ENCODE measurements at places on chromosomes 3 and 15.

DNA sequence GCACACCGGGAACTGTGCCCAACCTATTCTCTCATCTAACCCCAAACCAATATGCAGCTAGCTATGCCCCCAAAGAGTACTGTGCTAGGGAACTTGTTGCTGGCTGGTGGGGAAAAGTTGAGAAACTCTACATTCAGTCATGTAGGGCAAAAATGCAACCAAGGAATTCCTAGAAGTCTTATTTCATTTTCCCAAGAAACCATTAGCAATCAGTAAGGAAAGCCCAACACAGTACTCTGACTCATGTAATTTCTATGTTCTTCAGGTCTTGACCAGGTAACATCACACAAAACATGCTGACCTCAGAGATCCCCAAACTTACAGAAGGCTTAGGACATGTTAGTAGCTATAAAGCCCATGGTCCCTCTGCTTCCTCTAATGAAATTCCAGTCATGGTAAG is 52.1 kb downstream of the TASOR start:
- no peak for DNase-seq

DNA sequence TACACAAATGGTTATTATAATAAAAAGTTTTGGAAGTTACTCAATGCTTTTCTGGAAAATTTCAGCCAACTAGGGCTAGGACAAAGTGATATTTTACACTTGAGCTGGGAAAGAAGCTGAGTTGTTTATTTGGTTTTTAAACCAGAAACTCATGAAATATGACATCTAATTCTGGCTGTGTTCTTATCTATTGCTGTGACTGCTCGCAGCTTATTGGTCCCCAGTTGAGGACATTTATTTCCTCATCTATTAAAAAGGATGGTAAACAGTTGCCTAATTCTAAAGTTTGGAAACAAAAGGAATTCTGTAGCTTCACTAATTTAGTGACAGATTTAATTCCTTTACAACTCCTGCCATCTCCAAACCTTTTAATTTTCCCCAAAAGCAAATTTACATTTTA is 487.6 kb upstream of the IL12A start:
- no peak for DNase-seq

GRCh38 chr15:55977231-55977630 is 16.2 kb downstream of the NEDD4 start:
- no peak for DNase-seq

DNA sequence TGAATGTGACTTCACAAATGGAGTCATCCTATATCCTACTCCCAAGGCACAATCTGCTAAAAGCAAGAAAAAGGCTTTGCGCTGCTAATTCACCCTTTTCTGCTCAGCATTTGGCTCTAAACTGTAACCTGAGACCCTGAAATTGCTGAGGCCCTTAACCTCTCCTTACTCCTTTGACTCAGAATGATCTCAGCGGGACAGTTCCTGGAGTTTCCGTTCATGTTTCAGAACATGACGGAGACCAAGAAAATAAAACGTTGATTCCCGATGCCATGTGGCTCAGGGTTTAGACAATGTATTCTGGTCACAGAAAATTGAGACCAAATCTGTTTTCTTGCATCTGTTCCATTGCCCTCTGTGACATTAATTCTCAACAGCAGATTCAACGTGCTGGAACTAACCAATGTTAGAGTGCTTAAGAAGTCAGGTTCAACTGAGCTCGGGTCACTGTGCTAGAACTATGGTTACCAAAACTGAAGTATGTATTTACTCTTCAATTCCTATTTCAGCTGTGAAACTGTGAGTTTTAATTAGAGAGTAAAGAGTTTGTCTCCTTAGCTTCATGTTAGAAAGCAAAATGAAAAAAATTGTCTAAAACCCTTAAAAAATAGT is 45.4 kb upstream of the TMC3 start:
- peak; percentile 80 for DNase-seq

GRCh38 chr3:186003610-186004009 is 65.8 kb upstream of the TRA2B start:
- no peak for DNase-seq

DNA sequence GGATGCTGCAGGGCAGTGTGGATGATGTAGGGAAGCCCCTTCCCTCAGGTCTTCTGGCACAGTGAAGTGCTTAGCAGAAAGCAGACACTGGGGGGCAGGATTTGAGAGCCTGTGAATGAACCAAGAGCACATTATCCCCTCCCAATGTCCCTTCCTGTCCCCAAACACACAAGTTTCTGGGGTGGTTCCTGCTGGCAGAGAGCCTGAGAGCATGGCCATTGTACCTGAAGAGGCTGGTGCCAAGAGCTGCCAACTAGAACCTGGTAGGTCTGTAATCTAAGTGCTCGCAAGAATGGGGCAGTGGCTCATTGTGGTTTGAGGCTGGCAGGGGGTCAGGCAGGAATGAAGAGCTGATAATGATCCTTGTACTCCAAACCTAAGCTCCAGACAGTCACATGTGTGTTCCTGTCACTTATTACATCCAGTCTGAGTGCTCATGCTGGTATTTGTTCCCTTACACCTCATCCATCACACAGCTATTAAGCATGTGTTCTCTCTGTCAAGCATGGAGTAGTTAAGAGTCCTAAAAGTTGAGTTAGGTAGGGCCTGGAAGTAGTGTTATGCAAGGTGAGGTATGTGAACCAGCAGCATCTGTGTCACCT is 6.7 kb upstream of the CCR1 start:
- DNase-seq: no peak

DNA sequence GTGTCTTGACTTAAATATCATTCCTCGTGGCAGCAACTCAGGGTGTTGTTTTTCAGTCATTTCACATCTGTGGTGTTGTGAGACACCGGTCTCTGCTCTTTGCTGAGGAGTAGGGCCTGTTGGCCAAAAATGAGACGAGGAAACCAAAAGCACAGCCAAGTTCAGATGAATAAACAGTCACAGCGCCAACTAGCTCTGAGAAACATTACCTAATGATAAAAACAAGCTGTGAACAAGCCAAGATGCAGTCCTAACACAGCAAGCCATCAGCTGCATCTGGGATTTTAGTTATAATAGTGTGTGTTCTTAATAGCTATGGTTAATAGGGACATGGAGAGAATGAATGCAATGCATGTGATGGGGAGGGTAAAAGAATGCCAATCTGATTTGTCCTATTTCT is 843.4 kb upstream of the DPPA4 start:
- DNase-seq: peak; percentile 13

- DNase-seq: no peak
Measured at GRCh38 chr3:20984594-20985205, 766.3 kb downstream of the ZNF385D start.

GRCh38 chr3:71752831-71753700 is 589 bp upstream of the GPR27 start:
- no peak for DNase-seq

DNA sequence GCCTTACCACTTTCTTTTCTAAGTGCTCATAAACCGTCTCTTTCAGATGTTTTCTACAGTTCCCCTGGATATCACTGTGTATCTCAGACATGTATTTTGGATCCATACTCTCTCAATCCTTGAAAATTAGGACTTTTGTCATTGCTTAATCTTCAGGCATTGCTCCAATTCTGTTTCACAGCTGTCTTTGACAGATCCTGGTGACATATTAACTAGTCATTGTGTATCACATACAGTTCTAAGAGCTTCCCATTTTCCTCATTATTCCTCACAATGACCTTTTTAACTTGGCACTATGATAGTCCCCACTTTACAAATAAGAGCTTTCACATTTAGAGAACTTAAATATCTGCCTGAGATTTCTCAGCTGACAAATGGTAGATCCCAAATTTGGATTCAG is 151.7 kb downstream of the CLSTN2 start:
- no peak for DNase-seq

GRCh38 chr3:14688525-14688924 is 13.6 kb downstream of the C3orf20 start:
- no peak for DNase-seq

DNA sequence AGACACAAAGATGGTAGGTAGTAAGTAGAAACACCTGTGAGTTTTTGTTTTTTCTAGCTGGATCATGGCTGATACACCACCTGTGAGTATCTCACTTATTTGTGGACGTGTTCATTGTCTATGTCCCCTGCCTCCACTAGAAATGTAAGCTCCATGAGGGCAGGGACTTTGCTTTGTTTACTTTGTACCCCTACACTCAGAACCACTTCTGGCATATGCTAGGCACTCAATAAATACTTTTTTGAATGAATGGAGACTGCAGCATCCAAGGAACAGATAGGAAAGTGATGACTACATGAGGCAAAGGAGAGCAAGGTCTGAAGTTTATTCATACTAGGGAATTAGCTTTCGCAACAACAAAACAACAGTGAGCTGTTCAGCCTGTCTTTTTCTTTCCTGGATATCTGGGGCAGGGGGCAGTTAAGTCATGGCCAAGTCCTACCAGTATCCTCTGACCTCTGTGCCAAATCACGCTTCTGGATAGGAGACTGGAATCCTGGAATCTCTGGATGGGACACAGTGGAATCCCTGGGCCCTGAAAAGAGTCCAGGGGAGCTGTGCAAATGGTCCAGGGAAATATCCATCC is 11.6 kb upstream of the EPB42 start:
- DNase-seq: no peak

DNA sequence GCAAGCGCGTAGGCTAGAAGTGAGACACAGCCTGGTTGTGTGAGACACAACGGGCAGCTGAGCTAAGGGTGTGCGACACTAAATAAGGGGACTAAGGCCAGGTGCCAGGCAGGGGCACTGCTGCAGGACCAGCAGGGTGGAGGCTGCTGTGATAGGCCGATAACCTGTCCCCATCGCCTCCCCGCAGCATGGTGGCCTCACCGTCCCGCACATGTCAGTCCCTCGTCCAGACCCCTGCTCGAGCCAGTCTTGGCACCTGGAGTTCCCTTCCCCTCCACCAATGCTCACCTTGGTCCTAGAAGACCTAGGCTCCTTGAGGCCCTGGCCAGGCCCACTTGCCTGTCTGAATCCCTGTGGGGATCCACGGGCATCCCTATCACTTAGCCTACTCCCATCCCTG is 96.1 kb downstream of the HMG20A start:
- no peak for DNase-seq

- no peak for DNase-seq
Measured at GRCh38 chr15:23797747-23798446, 110.8 kb upstream of the NDN start.

GRCh38 chr3:20401253-20401652 is 215.2 kb upstream of the SGO1 start:
- DNase-seq: peak; percentile 69

DNA sequence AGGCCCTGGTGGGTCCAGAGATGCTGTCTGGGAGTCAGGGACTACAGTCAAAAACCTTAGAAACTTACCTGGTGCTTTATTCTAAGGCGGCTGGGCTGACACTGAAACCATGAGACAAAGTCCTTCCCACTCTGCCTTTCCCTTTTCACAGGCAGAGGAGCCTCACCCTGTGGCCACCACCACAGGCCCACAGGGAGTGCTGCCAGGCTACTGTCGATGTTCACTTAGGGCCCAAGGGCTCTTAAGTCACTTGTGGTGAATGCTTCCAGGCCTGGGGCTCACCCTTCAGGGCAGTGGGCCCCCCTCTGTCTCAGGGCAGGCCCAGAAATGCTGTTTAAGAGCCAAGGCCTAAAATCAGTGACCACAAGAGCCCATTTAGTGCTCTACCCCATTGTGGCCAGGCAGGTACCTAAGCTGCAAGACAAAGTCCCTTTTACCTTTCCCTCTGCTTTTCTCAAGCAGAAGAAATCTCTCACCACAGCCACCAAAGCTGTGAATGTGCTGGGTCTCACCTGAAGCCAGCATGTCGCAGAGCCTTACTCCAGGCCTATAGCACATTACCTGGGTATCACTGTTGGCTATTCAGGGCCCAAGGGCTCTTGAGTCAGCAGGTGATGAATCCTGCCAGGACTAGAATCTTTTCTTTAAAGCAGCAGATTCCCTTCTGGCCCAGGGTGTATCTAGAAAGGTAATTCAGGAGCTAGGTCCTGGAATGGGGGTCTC is 39.5 kb upstream of the GOLGA6B start:
- no peak for DNase-seq

GRCh38 chr15:78680431-78681075 is 39.5 kb upstream of the CHRNB4 start:
- no peak for DNase-seq

DNA sequence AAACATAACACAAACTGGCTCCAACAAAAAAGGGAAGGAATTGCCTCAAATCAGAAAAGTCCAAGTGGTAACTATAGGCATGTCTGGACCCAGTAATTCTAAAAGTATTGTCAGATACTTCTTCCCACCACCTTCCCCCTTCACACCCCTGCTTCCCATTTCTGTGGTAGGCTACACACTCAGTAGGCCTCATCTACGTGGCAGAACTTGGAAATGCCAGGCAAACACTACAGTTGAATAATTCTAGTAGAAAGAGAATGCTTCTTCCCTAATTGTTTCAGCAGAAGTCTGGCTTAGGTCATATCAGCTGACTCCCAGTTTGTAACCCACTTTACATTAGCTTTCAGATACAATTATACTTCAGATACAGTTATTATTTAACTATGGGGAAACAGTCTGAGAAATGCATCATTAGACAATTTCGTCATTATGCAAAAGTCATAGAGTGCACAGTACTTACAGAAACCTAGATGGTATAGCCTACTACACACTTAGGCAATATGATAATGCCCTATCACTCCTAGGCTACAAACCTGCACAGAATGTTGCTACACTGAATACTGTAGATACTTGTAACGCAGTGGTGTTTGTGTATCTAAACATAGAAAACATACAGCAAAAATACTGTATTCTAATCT is 6.4 kb downstream of the SETMAR start:
- no peak for DNase-seq

- no peak for DNase-seq
Measured at GRCh38 chr3:24850245-24850644, 355.6 kb upstream of the THRB start.

DNA sequence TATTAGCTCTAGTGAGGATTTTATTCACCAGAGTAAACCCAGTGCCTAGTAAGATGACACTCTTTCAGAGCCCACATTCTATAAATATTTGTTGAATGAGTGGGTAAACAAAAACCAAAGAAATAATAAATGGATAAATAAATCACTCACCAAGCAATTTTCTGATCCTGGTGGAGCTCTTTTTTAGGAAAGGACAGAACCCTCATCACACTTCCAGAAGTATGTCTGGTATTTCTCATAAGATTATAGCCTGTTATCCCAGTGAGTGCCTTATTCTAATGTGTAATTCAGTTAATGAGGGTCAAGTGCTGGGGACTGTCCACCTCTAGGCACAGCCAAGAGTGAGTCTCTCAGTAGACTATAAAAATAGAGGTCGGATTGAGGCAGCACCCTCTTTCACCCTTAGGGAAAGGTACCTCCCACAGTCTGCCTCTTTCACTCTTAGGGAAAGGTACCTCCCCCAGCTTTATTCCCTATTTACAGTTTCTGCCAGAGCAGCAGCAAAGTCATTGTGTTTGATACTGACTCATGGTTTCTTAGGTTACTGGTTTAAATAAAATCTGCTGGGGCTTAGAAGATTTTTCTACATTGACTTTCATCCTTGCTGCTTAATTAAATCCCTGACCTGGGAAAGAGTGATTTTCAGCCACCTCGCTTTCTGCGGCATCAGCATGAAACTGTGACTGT is 145.0 kb downstream of the STAC start:
- DNase-seq: no peak

- no peak for DNase-seq
Measured at GRCh38 chr3:152930516-152930915, 95.6 kb downstream of the P2RY1 start.

Measured in skeletal muscle cell (primary cell).